Trophoblast cell (in vitro differentiated cells and primary cell): ENCODE measurements at places on chromosomes 2 and 18.

DNA sequence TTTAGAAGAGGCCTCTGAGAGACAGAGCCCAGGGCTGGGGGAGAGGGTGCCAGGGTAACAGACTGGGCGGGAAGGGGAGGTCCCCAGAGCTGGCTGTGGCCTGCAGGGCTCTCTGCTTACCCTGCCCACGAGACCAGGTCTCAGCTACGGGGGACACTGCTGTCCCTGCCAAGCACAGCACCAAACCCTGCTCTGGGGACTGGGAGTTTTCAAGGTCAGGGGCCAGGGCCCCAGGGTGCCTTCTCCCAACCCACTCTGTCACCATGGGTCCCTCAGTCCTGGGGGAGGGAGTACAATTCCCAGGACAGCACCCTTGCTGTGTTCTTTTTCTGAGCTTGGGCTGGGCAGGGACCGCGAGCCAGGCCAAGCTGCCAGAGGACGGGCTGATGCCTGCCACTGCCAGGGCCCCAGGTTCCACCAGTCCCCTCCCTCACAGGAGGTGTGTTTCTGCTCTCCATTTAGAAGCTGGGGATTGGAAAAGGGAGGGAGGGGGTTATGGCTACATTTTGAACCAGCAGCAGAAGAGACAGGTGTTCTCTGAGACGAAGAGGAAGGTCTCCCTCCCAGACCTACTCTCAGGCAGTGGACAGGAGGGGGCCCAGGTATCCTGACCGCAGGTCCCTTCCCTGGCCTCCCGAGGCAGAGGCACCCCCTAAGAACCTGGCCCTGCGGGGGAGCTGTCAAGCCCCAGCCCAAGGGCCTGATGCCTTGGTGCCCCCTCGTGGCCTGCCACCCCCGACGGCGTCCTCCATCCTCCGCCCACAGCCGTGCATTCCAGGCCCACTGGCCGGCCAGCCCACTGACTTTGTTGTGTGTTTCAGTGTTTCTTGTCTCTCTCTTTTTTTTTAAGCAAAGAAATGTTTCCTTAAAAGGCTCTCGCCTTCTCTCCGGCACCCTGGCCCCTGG lies 80.4 kb downstream of the TNS1 start:
- no peaks in the 10 kb centered on the region for H3K27me3 ChIP-seq
- no peak for DNase-seq
- H3K27ac ChIP-seq: no peak overlapping the region

GRCh38 chr2:152513029-152513428 lies 178.1 kb downstream of the FMNL2 start:
- H3K4me1 ChIP-seq: no peaks in the 10 kb centered on the region
- no peak for DNase-seq

DNA sequence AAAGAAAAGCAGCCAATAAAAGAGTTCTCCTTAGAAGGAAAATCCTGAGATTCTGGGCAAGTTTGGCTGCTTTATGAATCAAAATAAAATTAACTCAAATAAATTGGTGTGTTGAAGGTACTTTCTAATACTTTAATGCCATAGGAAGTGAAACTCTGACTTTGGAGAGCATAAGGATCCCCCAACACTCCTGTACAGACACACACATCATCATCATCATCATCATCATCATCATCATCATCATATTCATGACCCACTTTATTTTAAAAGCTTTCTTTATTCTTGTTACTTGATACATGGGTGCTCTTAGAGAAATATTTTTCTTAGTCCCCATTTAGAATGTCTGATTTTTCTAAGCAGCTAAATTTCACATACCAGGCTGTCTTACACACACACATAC lies 283.1 kb upstream of the CYRIA start:
- H3K27ac ChIP-seq: no peak overlapping the region
- H3K27me3 ChIP-seq: no peaks in the 10 kb centered on the region
- no peaks in the 10 kb centered on the region for H3K36me3 ChIP-seq
- DNase-seq: no peak

DNA sequence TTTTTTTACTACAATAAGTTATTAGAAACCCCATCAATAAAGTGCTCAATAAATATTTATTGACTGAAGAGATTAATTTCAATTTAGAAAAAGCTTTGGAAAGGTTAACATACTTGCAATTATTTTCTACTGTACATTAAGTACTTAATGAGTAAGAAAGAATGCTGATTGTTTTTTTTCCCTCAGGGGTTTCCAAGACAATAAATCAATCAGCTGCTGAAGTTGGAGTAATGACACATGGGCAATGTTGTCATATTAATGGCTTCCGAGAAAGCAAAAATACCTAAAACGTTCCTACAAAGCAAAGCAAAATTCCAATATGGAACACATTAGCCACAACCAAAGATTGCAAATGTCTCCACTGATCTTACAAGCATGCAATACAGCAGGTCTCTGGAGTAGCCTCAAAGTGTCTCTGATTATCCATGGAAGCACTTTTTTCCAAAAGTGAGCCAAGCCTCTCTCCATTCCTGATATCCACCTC lies 66.7 kb downstream of the ZC3H6 start:
- no peaks in the 10 kb centered on the region for H3K4me1 ChIP-seq
- H3K36me3 ChIP-seq: no peaks in the 10 kb centered on the region
- peak; percentile 16 for DNase-seq

GRCh38 chr2:104318001-104318665 lies 535.8 kb upstream of the POU3F3 start:
- DNase-seq: peak; percentile 72
- no peak overlapping the region for H3K27ac ChIP-seq
- H3K4me3 ChIP-seq: no peak overlapping the region

DNA sequence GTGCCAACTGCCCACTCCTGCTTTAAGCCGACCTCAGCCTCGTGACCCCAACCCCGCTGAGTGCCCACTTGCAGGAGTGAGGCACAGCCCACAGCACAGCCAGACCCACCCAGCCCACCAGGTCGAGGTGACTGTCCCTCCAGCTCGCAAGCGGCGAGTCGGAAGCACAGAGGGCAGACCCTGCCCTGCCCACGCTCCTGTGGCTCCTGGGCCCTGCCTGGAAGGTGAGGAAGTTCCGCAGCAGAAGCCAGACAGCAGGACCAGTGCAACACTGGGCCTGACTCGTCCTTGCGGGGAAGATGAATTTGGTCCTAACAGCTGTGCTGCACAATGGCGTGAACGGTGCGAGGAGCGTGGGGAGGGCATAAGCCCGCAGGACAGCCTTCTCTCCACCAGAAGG lies 9.9 kb downstream of the DTYMK start:
- H3K36me3 ChIP-seq: peaks cover 83% of the 10 kb centered on the region
- H3K27me3 ChIP-seq: no peaks in the 10 kb centered on the region
- no peak for DNase-seq
- H3K27ac ChIP-seq: no peak overlapping the region

- no peaks in the 10 kb centered on the region for H3K4me1 ChIP-seq
- H3K4me3 ChIP-seq: no peak overlapping the region
- no peaks in the 10 kb centered on the region for H3K27me3 ChIP-seq
- DNase-seq: no peak
- no peak overlapping the region for H3K27ac ChIP-seq
- H3K36me3 ChIP-seq: no peaks in the 10 kb centered on the region
These were observed 72.0 kb downstream of the DOCK10 start for GRCh38 chr2:224970311-224970710.
